Glutamatergic neuron (in vitro differentiated cells): ENCODE measurements at places on chromosomes 4 and X. TPM values are rescaled to one million over a fixed set of nuclear protein-coding genes. Genes with fewer than 3 reads are reported as not detected.
A peak's percentile ranks its signal among the peaks of the same experiment; 100 is the strongest.

GRCh38 chr4:62408454-62408853 is 1208.3 kb downstream of the ADGRL3 start:
- H3K4me1 ChIP-seq: no peaks in the 10 kb centered on the region
- DNase-seq: no peak
- H3K4me3 ChIP-seq: no peak overlapping the region
- H3K27me3 ChIP-seq: peaks cover 1% of the 10 kb centered on the region

DNA sequence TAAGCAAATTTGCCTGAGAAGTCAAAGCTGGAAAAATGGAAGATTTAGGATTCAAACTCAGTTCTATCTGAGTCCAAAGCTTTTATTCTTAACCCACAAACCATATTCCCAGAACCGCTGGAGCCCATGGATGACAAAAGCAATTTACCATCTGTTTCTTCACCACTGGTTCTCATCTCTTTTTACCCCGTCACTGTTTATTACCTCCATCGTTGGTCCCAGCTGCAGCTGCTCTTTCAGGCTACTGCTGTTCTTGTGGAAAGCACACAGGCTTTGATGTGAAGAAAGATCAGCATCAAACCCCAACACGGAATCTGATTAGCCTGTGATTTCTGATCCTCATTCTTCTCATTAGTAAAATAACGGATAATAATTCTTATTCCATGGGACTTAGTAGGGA is 9.5 kb downstream of the FBXO8 start:
- no peaks in the 10 kb centered on the region for H3K27me3 ChIP-seq
- H3K27ac ChIP-seq: peak overlapping the region; percentile 89
- peak overlapping the region; percentile 65 for H3K4me3 ChIP-seq
- H3K4me1 ChIP-seq: peaks cover 25% of the 10 kb centered on the region
- DNase-seq: peak; percentile 23
- H3K36me3 ChIP-seq: peaks cover under 1% of the 10 kb centered on the region

- H3K27ac ChIP-seq: no peak overlapping the region
- no peak for DNase-seq
- H3K4me3 ChIP-seq: no peak overlapping the region
- H3K27me3 ChIP-seq: no peaks in the 10 kb centered on the region
- H3K4me1 ChIP-seq: peaks cover 14% of the 10 kb centered on the region
Measured at GRCh38 chr4:110361921-110362320, 114.0 kb upstream of the ENPEP start.

DNA sequence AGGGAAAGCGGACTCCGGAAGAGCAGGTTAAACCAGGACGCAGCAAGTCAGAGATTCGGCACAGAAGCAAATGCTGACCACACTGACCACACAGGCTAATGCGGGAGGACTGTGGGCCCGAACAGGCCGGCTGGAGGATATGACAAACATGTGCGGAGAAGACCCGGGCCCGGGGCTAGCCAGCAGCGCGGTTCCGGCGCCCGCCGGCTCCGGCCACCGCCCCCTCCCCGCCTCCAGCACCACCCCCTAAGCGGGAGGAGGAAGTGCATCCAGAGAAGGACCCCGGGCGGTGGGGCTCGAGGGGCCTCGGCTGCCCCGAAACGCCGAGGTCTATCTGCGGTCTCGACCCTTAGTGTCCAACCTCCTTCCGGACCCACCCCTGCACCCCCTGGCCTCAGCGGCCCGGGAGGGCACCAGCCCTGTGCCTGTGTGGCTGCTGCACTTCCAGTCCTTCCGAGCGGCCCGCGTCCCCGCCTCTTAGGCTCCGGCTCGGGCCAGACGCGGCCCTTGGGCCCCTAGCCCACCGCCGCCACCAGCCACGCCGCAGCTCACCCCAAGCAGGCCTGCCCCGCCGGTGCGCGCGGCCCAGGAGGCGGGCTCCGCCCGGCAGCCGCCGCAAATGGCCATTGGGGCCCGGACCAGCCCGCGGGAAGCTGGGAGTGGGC is 2.1 kb downstream of the ELOVL6 start:
- peak; percentile 68 for DNase-seq
- H3K4me3 ChIP-seq: peak overlapping the region; percentile 98
- peaks cover 21% of the 10 kb centered on the region for H3K27me3 ChIP-seq
- H3K27ac ChIP-seq: peak overlapping the region; percentile 87
- H3K4me1 ChIP-seq: peaks cover 18% of the 10 kb centered on the region

GRCh38 chr4:155624478-155624877 is 42.2 kb upstream of the GUCY1A1 start:
- no peak overlapping the region for H3K27ac ChIP-seq
- no peaks in the 10 kb centered on the region for H3K27me3 ChIP-seq
- no peaks in the 10 kb centered on the region for H3K4me1 ChIP-seq
- no peaks in the 10 kb centered on the region for H3K36me3 ChIP-seq
- no peak for DNase-seq

GRCh38 chrX:37926700-37927099 is 79.3 kb upstream of the DYNLT3 start:
- no peaks in the 10 kb centered on the region for H3K4me1 ChIP-seq
- DNase-seq: no peak
- H3K4me3 ChIP-seq: no peak overlapping the region
- no peaks in the 10 kb centered on the region for H3K36me3 ChIP-seq

GRCh38 chr4:121822796-121823504 is 733 bp downstream of the CCNA2 start:
- H3K27me3 ChIP-seq: no peaks in the 10 kb centered on the region
- no peaks in the 10 kb centered on the region for H3K36me3 ChIP-seq
- peak overlapping the region; percentile 87 for H3K27ac ChIP-seq
- H3K4me3 ChIP-seq: peak overlapping the region; percentile 94
- peaks cover 10% of the 10 kb centered on the region for H3K4me1 ChIP-seq

GRCh38 chrX:44913656-44914531 is 40.9 kb downstream of the KDM6A start:
- no peak for DNase-seq
- no peaks in the 10 kb centered on the region for H3K27me3 ChIP-seq
- no peak overlapping the region for H3K27ac ChIP-seq
- H3K4me3 ChIP-seq: no peak overlapping the region

DNA sequence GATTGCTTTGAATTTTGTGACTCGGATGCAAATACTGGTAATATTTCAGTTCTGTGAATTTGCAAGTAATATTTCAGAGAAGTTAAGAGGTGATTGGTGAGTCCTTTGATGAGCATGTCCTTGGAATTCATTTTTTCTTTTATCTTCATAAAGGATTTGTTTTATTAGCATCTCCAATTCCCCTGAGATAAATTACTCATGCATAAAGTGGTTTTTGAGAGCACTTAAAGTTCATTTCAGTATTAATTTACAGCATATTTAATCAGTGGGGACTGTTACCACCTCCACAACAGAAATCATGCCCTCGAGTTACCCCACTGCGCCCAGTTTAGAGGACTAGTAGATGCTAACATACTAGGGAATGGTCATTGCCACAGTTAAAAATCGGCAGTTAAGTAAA is 65.0 kb downstream of the ZFX start:
- no peak for DNase-seq
- peaks cover 1% of the 10 kb centered on the region for H3K27me3 ChIP-seq
- no peaks in the 10 kb centered on the region for H3K36me3 ChIP-seq
- H3K4me1 ChIP-seq: peaks cover 9% of the 10 kb centered on the region
- H3K4me3 ChIP-seq: no peak overlapping the region
- no peak overlapping the region for H3K27ac ChIP-seq

- DNase-seq: no peak
- no peak overlapping the region for H3K27ac ChIP-seq
- no peak overlapping the region for H3K4me3 ChIP-seq
- H3K36me3 ChIP-seq: no peaks in the 10 kb centered on the region
- H3K4me1 ChIP-seq: peaks cover 4% of the 10 kb centered on the region
- peaks cover 3% of the 10 kb centered on the region for H3K27me3 ChIP-seq
Measured at GRCh38 chr4:47577779-47578553, 92.9 kb downstream of the ATP10D start.

ANK2 gene
- total RNA-seq: 1,513 TPM

NLGN4X gene
- total RNA-seq: 40.9 TPM

UGT2A3 gene
- not detected for total RNA-seq

SULT1B1 gene
- 0.10 TPM for total RNA-seq

EFHC2 gene
- not detected for total RNA-seq

MBNL3 gene
- 1.0 TPM for total RNA-seq

ENAM gene
- not detected for total RNA-seq
